NCI-H460 (cell line): ENCODE measurements at places on chromosomes 5 and 9.
A peak's percentile ranks its signal among the peaks of the same experiment; 100 is the strongest.

GRCh38 chr9:20199111-20199510 lies 410.3 kb upstream of the SLC24A2 start:
- no peak for DNase-seq

- DNase-seq, result no peak
Measured at GRCh38 chr9:35776018-35776417, 15.4 kb upstream of the NPR2 start.

- no peak for DNase-seq
Measured at GRCh38 chr5:150106674-150107426, 20.5 kb upstream of the CSF1R start.

DNA sequence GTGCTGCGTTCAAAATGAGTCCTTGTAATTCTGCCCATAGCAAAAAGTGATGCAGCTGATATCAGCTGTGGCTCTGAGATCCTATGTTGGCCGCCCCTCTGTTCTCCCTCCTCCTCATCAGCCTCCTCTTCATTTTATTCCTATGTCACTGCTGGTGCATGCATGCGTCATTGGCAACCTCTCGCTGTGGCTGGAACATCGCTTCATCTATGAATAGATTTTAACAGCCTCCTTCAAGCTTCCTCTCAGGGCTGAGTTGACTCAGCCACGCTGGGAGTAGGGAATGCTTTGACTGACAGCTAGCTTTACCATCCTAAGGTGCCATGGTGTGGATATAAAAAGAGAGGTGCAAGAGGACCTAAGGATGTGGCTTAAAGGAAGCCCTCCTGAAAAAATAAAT lies 303.5 kb downstream of the PLK2 start:
- DNase-seq, result peak; percentile 96

DNA sequence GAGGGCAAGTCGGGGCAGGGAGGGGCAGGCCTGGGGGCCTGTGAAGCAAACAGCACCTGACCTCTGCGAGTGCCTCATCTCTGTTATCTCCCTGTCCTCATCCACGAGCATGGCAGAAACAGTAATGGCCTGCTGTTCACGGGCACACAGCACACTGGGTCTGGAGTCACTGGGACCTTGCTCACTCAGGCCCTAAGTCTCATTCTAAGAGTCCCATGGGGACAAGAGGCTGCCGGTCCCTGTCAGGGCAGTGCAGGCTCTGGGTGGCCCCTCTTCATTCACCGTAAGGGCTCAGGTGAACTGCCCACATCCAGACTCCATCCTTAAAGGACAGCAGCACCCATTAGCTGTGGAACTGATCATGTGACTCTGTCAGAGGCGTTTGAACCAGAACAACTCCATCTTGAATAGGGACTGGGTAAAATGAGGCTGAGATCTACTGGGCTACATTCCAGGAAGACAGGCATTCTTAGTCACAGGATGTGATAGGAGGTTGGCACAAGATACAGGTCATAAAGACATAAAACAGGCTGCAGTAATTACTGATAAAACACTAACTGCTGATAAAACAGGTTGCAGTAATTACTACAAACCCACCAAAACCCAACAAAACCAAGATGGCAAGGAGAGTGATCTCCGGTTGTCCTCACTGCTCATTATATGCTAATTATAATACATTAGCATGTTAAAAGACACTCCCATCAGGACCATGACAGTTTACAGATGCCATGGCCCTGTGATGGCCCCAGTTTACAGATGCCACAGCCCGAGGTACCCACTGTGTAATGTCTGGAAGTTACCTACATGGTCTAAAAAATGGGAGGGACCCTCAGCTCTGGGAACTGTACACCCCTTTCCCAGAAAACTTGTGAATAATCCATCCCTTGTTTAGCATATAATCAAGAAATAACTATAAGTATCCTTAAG lies 28.7 kb downstream of the BICD2 start:
- no peak for DNase-seq

DNA sequence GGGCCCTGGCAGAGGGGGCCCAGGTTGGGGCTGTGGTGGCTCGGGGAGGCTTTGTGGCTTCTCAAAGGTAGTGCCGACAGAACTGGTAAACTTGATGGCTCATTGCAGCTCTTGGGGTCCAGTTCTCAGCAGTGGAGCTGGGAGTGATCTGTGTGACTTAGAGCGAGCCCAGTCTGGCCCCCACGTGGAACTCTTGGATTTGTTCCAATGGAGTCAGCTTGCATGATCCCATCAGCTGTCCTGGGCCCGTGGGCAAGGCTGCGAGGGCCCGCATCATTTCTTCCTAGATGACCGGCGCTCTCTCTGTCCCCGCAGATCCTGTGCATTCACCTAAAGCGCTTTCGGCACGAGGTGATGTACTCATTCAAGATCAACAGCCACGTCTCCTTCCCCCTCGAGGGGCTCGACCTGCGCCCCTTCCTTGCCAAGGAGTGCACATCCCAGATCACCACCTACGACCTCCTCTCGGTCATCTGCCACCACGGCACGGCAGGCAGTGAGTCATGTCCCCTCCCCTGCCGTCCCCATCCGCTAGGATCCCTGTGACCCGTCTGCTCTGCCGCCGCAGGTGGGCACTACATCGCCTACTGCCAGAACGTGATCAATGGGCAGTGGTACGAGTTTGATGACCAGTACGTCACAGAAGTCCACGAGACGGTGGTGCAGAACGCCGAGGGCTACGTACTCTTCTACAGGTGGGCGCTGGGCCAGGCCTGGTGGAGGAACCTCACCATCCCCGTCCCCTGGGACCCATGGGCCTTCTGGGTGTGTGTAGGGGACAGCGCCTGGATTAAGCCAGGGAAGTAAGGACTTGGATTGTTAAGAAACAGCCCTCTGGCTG lies 39.2 kb downstream of the USP20 start:
- no peak for DNase-seq

- DNase-seq, result peak; percentile 56
Measured at GRCh38 chr9:5838884-5839571, 6.1 kb upstream of the ERMP1 start.

DNA sequence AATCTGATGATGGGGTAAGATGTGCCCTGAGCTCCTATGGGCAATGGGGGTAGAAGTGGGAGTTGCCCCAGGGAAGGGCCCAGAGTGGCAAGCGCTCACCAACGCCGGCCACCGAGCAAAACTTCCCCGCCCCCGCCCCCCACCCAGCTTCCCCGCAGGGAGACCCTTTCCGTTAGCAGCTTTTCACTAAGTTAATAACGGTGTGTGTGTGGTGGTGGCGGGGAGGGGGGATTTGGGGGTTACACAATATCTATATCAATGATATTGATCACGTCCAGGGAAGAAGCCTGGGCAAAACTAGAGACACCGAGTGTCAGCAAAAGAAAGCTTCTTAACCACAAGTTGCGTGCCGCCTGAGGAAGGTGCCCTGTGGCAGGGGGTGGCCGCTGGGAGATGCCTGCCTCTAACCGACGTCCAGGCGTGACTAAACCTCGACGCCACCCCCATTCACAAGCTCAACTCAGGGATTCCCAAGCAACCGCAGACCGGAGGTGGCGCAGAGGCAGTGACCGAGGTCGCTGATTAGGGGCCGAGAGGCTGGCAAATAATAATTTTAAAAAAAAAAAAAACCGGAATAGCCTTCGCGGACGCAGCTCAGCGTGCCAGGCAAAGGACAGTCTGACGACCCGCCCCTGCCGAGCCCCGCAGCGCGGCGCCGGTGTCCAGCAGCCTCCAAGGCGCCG lies 222.6 kb downstream of the MEF2C start:
- DNase-seq, result peak; percentile 87

DNA sequence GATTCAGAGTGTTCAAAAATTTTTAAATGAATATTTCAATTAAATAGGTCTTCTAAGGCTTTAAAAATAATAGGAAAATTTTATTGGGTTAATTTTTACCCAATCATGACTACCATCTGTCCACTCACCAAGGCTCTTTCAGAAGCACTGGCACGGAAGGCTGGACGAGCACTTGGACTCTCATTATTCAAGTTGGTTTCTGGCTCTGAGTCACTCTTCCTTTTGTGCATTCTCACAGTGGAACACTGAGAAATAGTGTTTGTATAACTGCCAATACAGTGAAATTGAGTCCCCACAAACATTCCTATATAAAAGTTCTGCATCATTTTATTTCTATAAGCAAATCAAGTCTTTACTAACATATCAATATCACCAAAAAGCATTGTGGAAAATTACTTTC lies 1149.0 kb downstream of the EFNA5 start:
- DNase-seq, result no peak

DNA sequence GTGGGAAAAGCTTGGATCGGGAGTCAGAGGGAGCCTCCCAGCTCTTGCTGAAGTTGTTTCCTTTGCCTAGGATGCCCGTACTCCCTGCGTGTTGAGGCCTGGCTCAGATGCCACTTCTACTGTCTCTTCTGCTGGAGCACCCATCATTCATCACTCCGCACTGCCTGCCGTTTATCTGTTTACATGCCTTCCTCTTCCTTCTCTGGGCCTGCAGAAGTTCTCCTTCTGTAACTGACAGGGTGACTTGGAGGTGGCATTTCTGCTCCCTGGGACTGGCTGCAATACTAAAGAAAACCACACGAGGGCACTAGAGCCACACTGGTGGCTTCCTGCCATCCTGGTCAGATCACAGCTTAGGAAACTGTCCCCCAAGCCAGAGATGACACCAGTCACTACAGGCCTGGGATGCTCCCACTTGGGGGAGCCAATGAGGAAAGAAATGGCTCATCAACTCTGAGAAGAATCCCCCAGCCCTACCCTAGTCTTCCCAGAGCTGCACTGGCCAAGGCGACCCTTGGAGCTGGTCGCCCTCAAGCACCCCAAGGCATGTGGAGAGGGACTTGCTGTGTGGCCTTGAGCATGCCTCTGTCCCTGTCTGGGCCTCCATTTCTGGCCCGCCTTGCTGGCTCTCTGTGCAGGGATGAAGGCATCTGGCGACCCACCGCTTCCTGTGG lies 9.7 kb upstream of the SLC25A51 start:
- peak; percentile 62 for DNase-seq

- no peak for DNase-seq
Measured at GRCh38 chr9:95124582-95125367, 192.7 kb downstream of the FANCC start.

DNA sequence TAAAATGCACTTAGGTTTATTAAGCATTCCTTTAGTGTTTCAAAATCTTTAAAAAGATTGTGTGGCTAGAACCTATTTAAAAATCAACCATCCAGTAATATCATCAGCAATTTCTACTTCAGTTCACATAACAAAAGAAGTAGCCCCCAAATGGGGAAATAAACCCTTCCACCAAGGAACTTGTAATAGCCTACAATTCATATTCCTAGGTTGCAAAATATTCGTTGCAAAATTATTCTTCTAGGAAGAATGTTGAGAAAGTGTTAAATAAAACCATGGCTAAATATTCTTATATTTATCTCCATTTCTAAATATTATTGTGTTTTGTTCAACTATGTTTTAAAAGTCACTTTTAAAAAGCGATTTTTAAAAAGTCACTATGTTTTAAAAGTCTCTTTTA lies 177.9 kb upstream of the PRLR start:
- no peak for DNase-seq

DNA sequence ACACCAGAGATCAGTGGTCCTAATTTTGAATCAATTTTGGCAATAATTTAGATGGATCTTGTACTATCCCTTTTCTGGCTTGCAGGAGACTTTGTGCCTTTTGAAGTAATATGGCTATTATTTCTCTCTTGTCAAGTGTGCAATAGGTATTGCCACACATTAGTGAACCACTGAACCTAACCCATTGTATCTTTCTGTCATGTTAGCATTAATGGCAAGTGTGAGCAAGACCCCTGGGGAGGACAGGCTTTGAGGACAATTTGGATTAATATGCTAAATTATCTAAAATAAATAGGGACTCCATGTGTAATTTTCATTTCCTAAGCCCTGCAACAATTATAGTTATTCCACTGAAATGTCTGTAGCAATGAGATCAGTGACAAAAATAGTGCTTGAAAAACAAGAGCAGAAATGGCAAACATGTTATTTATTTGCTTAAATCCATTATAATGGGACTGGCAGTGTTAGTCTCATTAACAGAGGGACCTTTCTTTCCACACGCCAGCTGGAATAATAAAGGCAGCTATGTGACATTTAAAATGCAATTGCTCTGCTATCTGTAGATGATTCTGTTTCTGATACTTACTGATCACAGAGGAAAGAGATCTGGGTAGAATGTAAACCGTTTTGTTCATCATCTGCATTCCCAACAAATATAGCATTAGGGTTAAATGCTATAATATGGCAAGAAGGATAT lies 753.3 kb upstream of the ZNF608 start:
- no peak for DNase-seq

GRCh38 chr5:140358738-140359310 lies 1.2 kb upstream of the SLC4A9 start:
- DNase-seq, result peak; percentile 20

DNA sequence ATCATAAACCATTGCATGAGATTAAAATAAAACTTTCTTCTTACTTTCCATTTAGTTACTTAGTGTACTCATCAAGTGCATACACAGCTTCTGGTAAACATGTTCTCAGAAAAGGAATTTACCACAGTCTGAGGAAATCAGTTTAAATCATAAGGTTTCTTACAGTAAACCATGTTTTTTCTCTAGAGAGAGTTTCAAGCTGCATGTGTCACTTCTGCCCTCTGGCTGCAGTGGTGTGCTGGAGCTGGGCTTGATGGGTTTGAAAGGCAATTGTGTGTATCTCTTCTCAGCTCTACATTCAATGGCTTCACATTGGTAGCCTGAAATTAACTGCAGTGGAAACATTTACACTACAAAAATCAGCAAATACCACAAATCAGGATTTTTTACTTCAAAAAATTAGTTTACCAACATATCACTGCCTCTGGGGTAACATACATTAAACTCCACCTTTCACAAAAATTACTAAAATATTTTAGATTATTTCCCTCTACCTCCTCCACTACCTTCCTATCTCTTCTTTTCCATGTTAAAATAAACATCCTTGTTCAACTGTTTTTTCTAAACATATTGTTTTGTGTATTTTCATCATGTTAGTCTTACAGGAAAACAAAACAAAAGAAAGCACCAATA lies 414.3 kb downstream of the ANXA1 start:
- DNase-seq, result no peak

DNA sequence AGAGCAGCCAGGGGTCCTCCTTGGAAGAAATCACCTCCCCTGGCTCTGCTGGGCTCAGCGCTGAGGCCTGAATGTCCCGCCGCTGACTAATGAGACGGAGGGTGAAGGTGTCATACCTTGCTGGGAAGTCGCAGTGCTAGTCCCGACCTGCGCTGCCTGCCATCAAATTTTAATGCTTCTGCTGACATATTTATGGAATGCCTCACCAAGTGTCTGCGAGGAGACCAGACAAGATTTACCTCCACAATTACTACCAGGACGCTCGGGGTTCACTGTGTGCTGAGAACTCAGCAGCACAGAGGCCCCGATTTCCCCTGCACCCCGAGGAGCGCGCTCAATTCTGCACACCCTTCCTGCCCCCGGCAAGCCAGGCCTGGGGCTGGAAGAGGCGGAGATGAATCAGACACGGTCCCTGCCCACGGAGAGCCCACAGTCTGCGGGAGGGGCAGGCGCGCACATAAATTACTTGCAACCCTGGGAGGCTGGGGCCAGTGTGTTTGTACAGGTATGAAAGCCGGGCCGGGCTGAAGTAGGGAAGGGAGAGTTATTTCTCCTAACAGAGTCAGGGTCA lies 175.2 kb downstream of the PAX5 start:
- no peak for DNase-seq

GRCh38 chr5:174459832-174460448 lies 264.4 kb upstream of the MSX2 start:
- DNase-seq, result no peak

- DNase-seq, result no peak
Measured at GRCh38 chr5:83530193-83530592, 58.6 kb downstream of the VCAN start.
